ENCODE measurements at places on chromosomes 11 and 22.

DNA sequence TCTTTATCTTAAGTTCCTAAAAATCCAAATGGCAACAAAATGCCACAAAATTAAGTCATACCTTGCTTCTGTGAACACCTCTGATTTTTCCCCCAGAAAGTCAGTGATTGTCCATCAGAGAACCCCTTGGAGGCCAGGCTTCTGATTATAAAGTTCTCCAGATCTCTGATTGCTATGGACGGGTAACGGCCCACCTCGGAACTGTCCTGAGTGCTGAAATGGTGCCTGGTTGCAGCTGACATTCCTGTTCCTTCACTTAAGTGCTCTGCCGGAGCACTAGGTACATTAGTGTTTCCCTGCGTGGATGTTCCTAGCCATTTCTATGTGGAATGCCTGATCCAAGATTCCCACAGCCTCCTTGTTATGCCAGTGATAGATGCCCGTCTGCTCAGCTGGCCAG, 85.0 kb downstream of the CHST1 start:
- DNase-seq = peak; percentile 20

- no peak for DNase-seq
These were observed 1.1 kb downstream of the GLYAT start for GRCh38 chr11:58730507-58731089.

DNA sequence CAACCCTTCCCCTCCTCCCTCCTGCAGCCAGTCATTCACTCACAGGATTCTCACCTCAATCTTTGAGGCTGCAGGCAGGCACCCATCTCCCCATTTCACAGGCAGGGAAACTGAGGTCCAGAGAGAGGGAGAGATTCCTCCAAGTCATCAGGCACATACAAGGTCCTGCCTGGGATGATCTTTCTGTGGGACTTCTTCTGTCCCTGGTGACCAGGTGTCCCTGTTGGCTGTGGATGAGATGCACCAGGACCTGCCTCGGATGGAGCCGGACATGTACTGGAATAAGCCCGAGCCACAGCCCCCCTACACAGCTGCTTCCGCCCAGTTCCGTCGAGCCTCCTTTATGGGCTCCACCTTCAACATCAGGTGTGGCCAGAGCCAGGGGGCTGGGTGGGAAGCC, 7.8 kb downstream of the FTH1 start:
- no peak for DNase-seq

DNA sequence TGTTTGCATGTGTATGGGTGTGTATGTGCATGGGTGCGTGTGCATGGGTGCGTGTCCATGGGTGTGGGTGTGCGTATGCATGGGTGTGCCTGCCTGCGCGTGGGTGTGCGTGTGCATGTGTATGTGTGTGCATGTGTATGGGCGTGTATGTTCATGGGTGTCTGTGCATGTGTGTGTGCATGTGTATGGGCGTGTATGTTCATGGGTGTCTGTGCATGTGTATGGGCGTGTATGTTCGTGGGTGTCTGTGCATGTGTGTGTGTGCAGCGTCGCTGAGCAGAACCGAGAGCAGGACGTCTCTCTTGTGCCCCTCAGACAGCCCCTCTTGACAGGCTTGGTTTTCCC, 13.9 kb downstream of the IL17REL start:
- DNase-seq = no peak
